DMS79 treated with DMSO at 0.1 percent for 48 hours (cell line): ENCODE measurements at places on chromosomes 6 and 20.

DNA sequence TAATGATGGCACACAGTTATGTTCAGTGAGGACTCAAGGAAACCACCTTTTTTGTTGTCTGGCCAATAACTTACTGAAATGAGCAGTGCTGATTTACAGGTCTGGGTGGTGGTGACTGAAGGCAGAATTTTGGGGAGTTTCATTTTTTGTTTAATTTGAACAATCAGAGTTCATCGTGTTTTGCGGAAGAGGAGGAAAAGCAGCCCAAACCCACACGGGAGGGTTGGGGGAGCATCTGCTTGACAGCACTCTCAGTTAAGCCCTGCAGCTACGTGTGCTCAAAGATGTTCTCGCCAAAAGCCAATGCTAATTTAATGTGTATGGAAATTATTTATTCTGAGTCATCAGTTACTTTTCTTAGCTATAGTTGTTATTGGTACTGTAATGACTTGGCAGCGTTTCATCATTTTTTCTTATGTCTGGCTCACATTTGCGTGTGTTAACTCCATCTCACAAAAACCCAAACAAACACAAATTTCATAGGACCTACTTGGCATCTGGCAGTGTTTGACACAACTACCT, 89.2 kb downstream of the UST start:
- no peak for DNase-seq

- DNase-seq, result no peak
Observed at GRCh38 chr6:24307881-24308280, 50.0 kb downstream of the DCDC2 start.

- no peak for DNase-seq
Observed at GRCh38 chr6:157487110-157487773, 106.3 kb downstream of the ZDHHC14 start.

DNA sequence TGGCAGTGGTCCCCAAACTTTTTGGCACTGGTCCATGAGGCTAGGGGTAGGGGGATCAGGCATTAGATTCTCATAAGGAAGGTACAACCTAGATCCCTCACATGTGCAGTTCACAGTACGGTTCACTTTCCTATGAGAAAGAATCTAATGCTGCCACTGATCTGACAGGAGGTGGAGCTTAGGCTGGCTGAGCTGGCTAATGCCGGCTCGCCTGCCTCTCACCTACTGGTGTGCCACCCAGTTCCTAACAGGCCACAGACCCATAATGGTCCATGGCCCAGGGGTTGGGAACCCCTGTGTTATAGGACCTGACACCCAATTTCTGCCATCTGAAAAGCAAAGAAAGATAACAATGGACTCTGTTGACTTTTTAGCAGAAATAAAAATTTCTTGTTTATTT, 199.6 kb downstream of the GMPR start:
- DNase-seq, result no peak
